ENCODE measurements at places on chromosomes 12 and 14. TPM values are rescaled to one million over a fixed set of nuclear protein-coding genes. Genes with fewer than 3 reads are reported as not detected.

DNA sequence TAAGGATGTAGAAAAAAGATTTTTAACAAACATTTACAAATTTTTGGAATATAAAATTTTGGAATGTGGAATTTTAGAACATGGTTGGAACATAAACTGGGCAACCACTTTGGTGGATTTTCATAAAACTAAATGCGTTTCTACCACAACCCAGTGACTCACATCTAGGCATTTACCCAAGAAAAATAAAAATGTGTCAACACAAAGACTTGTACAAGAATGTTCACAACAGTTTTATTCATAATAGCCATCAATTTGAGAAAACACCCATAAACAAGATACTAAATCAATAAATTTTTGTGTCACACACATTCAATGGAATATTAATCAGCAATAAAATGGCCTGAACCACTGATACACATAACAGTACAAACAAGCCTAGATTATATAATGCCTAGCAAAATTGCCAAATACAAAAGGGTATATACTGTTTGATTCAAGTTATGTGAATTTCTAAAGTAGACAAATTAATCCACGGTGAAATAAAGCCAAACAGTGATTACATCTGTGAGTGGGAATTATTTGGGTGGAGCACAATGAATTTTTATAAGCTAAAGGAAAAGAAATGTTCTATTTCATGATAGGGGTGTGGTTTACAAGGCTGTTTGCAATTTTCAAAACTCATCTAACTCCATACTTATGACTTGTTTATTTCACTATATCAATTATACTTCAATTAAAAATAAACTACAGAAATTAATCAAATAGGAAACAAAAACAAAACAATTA lies 415.2 kb upstream of the OR4E1 start:
- DNase-seq: peak; percentile 4

GRCh38 chr14:33404054-33404453 lies 465.4 kb downstream of the NPAS3 start:
- no peak for DNase-seq

- DNase-seq: no peak
These were observed 274.1 kb upstream of the DAAM1 start for GRCh38 chr14:58914279-58914855.

DNA sequence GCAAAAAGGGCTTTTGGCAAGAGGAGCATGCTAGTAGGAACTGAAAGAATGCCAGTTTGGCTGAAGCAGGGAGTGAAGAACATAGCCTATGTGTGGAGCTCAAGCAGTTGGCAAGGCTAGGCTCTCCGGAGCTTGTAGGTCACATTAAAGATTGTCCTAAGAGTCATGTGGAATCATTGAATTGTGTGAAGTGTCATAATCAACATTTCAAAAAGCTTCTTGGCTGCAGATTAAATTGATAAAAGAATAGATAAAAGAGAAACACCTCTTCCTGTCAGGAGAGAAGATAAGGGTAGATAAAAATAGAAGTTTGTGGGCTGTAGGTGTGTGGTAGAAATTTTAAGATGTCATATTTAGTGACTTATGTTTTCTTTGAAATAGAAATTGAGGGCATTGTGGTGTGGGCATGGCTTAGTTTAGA lies 36.1 kb downstream of the CPSF6 start:
- no peak for DNase-seq

CCDC197 gene
- total RNA-seq: not detected

DNA sequence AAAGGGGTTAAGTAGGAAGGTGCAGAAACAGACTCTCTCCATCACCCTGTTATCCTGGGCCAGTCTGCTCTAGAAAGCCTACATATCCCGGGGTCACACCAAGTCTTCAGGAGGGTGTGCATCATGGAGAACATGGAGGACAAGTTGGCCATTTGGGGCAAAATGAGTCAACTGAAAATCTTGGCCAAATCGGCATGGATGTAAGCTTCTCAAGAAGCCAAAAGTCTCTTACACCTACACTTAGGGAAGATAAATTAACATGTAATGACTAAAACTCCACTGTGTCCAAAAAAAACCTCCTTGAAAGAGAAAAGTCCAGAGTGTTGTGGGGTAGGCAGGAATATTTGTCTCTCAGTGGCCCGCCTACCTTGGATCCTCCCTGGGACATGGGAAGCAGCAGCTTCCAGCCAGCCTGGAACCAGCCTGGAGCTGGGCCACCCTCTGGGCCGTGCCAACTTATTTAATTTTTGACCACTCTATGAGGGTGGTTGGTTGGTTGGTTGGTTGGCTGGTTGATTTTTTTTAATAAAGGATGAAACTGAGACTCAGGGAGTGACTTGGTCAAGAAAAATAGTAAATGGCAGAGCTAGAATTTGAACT lies 17.9 kb upstream of the TC2N start:
- no peak for DNase-seq

- no peak for DNase-seq
These were observed 29.9 kb downstream of the TSPAN9 start for GRCh38 chr12:3107071-3107583.

PTHLH gene
- 3.3 TPM for total RNA-seq

GRCh38 chr12:18492372-18493025 lies 231.2 kb downstream of the PIK3C2G start:
- DNase-seq: no peak

MYH6 gene
- total RNA-seq: 3.4 TPM

DNA sequence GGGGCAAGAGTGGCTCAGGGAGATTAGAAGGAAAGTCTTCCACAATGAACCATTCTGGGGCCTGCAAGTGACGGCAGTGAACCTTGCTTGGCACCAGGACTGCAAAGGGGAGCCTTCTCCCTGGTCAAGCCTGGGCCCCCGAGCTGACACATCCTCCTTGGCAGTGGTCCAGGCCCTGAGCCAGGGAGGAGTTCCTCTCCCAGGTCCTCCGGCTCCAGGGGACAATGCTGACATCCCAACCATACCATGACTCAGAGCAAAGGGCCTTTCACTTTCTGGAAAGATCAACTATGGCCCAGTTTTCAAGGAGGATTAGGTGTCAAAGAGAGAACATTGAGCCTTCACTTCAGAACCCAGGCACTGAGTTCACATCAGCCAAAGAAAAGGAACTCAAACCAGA lies 756.5 kb upstream of the TBX3 start:
- no peak for DNase-seq

- DNase-seq: no peak
These were observed 352 bp downstream of the PLXNC1 start for GRCh38 chr12:94148739-94149118.

CIDEB gene
- total RNA-seq: not detected

SMCO2 gene
- not detected for total RNA-seq

PLEKHH1 gene
- 0.05 TPM for total RNA-seq

- no peak for DNase-seq
These were observed 164.2 kb downstream of the SSPN start for GRCh38 chr12:26359576-26359975.

DNA sequence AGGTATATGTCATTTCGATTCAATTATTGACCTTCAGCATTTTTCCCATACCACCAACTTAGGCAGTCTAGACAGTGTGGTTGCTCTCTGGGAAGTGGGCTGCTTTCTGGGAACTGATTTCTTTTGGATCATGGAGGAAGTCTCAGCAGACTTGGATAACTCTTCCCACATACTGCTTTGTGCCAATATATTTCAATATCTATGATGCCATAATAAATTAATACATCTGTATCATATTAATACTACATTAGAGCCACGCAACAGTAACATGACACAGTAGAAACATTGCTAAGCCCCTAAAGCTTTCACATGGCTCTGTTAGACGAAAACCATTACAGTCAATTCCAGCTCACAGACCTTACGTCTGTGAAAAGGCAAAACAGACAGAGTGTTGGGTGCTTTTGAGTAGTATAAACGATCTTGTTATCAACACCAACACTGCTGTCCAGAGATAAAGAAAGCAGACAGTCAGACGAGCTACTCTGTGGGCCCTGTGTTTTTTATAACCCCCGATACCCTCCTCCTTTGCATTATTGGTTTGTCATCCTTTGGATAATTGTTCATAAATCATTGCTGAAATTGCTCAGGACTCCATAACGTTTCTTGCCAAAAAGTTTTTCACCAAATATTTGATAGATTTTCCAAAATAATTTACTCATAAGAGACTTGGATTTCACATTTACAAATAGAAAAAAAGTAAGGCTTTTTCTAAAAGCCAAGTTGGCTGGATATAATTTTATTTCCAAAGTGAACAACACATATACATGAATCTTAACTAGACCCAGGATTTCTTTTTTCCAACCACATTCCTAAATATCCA lies 439.7 kb downstream of the ADAMTS20 start:
- DNase-seq: no peak

DNA sequence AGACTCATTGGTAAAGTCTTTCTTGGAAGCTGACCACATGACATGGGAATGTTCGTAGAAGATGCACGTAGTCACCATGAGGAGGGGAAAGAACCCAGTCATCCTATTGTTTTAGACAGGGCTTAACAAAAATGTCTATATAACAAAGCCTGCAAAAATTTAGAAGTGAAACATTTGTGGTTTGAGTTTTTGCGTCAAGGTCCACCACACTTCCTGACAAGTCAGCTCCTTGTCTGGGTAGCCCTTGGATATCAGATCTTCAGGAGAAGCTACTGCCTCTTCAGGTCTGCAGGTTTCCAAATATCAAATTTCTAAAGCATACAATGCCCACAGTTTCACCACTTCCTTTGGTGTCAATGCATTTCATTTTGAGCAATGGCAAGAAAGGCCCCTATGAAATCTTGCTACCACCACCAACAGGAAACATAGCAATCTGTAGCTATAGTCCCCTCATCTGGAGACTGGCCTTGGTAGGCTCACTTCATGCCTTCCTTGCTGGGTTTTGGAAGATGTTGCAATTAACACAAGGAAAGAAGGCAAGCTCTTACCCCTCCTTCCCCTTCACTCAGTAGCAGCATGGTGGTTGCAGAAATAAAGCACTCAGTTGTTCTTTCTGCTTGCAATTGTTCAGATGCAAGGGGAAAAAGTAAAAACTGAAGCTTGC lies 235.2 kb downstream of the PCNX1 start:
- no peak for DNase-seq

CHST11 gene
- total RNA-seq: 2.7 TPM

ADGRD1 gene
- 0.05 TPM for total RNA-seq

- DNase-seq: no peak
These were observed 458.4 kb upstream of the SYT1 start for GRCh38 chr12:78406213-78406612.

- DNase-seq: peak; percentile 1
These were observed 452.4 kb upstream of the NOVA1 start for GRCh38 chr14:27050208-27050607.

NID2 gene
- 50.9 TPM for total RNA-seq
